Stimulated activated CD4-positive, alpha-beta T cell treated with anti-CD3 and anti-CD28 coated beads, Interleukin-2, amount 100 ng/mL, for 4 hours (primary cell): ENCODE measurements at places on chromosomes 11 and 22.

DNA sequence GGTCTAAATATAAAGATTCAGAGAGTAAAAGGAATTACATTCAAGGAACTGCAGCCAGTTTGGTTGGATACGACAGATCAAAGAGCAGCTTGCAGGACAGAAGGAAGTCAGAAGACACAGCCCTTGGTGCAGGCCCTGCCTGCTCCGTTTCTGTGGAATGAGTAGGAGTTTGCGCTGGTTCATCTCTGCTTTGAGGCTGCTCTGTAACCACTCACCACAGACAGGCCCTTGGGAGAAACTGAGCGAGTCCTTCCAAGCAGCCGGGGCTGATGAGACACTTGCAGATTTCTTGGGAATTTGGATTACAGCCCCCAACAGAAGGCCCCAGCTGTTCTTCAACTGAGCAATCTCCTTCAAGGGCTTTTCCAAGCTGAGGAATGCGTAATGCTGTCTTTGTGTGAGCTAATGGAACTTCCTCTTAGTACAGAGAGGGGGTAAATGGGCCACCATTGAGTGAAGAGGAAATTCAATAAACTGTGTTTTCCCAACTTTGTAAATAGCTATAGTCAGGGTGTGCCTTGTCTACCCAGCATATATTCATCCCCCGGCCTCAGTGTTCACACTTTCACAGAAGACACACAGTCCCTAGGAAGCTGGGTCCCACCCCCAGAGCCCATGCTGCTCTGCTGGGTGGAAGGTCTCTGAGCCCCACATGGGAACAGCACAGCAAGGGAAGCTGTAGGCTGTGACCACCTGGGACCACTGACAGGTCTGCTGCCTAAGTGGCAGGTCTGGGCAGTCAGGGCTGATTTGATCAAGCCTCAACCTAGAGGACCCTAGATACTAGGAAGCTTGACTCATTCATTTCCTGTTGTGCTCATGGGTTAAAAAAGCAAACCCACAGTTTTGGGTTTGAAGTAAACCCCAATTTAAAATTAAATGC lies 16.6 kb downstream of the IL10RA start:
- DNase-seq: peak; percentile 40

DNA sequence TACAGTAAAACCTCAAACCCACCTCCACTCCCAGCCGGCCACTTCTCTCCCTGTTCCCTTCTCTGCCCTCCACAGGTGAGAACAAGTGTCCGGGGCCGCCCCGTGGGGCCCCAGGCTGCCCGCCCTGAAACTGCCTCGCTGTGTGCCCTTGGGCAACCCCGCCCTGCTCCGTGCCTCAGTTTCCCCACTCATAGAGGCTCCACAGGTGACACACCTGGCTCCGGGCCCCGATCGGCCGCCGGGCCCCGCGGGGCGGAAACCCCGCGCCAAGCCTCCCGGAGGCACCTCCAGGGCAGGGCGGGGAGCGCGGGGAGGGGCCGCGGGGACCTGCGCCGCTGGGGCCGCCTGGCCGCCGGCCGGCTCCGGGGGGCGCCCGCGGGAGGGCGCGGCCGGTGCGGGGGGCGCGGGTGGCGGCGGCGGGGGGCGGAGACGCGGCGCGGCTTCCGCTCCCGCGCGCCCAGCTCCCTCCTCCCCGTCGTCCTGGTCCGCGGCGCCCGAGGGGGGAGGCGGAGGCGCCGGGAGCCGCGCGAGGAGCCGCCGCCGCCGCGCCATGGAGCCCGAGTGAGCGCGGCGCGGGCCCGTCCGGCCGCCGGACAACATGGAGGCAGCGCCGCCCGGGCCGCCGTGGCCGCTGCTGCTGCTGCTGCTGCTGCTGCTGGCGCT lies at the start of gene LRP5:
TSS of gene LRP5 (plus strand) at position 475 of the 663 bp plus-strand sequence. CDS start at position 599, 124 bp downstream.
- no peak for DNase-seq

GRCh38 chr11:64763526-64764039 lies 3.8 kb upstream of the PYGM start:
- no peak for DNase-seq

GRCh38 chr11:68120273-68121066 lies 718 bp downstream of the CHKA start:
- DNase-seq: peak; percentile 13

GRCh38 chr11:849104-849824 lies 6.6 kb downstream of the TSPAN4 start:
- DNase-seq: peak; percentile 29

DNA sequence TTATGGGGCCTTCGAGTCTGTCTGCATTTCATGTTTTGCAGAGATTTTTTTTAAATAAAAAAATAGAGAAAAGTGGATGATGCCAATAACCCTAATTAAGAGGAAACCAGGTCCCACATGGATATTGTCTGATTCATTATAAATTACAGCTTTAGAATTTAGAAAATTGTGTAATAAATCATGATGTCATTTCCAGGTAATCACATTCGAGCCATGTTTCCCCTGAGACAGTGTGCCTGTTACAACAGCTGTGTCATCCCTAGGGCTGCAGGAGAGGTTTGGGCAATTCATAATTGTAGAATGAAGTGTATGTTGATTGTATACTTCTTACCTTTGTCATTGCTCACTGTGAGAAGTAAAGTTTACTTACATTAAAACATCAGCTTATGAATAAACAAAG lies 38.3 kb downstream of the NCAM1 start:
- DNase-seq: no peak

- no peak for DNase-seq
Measured at GRCh38 chr11:102345904-102346303, 1.1 kb upstream of the BIRC2 start.

GRCh38 chr11:122717264-122717867 lies 61.8 kb downstream of the UBASH3B start:
- DNase-seq: no peak

GRCh38 chr11:132050049-132050448 lies 679.6 kb downstream of the NTM start:
- no peak for DNase-seq

- DNase-seq: no peak
Measured at GRCh38 chr11:130846606-130847005, 69.7 kb downstream of the SNX19 start.

GRCh38 chr22:38784856-38785255 lies 9.1 kb downstream of the DNAL4 start:
- no peak for DNase-seq

- DNase-seq: no peak
Measured at GRCh38 chr11:11899401-11899800, 57.6 kb downstream of the USP47 start.

DNA sequence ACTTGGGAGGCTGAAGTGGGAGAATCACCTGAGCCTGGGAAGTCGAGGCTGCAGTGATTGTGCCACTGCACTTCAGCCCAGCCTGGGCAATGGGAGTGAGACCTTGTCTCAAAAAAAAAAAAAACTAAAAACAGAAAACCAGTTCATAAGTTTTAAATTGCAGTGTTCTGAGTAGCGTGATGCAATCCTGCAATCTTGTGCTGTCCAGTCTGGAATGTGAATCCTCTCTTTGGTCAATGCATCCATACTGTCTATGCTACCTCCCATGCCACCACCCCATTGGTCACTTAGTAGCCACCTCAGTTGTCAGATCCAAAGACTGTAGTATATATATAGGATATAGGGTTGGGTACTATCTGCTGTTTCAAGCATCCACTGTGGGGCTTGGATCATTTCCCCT lies 11.1 kb downstream of the YAP1 start:
- no peak for DNase-seq

- no peak for DNase-seq
Measured at GRCh38 chr22:47850644-47851151, 1088.2 kb downstream of the TBC1D22A start.

DNA sequence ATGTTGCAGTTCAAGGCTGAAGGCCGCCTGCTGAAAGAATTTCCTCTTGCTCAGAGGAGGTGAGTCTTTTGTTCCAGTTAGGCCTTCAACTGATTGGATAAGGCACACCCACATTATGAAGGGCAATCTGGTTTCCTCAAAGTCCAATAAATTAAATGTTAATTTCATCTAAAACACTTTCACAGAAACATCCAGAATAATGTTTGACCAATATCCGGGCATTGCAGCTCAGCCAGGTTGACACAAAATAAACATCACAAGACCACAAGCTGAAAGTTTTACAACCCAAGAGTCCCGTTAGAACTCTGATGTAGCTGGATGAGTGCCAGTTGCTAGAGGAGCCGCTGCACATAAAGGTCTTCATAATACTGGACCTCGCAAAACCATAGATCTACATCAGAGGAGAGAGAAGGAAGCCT lies 64.9 kb upstream of the EED start:
- DNase-seq: no peak

GRCh38 chr11:105046898-105047579 lies 1.9 kb upstream of the CARD16 start:
- no peak for DNase-seq

- no peak for DNase-seq
Measured at GRCh38 chr11:11580841-11581411, 40.9 kb downstream of the GALNT18 start.

- no peak for DNase-seq
Measured at GRCh38 chr11:134060316-134060715, 8.6 kb upstream of the JAM3 start.

DNA sequence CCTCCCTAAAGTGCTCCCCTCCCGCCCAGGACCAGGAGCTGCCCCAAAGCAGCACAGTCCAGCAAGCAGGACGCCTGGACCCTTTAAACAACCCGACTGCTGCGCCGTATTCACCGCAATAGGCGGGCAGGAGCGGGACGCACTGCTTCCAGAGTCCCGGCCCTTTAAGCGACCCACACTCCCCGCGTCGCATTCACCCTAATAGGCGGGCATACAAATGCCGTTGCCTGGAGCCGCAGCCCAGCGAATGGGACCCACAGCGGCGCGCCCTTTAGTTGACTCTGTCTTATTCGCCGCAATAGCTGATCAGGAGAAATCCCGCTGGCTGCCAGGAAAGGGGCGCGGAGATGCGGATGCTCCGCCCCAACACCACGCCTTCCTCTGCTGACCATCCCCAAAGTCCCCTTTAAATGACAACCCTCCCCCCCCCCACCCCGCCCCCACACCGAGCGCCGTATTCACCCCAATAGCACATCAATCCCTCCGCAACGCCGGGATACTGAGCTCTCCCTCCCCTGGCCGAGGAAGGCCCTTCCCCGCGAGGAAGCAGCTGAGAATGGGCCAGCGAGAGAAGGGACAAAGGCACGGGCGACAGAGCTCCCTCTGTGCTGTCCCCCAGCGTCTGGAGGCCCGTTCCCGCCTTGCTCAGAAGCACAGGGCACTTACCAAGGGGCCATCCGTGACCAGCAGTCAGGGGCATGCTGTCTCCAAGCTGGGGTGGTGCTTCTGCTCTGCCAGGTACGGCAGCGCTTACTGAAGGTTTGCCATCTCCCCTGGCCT lies 4.7 kb downstream of the OSBPL5 start:
- no peak for DNase-seq

- DNase-seq: no peak
Measured at GRCh38 chr11:104073950-104074705, 37.7 kb downstream of the DDI1 start.
